ENCODE measurements at places on chromosomes 5 and 9.

- no peak for DNase-seq
Observed at GRCh38 chr5:68354315-68354714, 138.8 kb downstream of the PIK3R1 start.

DNA sequence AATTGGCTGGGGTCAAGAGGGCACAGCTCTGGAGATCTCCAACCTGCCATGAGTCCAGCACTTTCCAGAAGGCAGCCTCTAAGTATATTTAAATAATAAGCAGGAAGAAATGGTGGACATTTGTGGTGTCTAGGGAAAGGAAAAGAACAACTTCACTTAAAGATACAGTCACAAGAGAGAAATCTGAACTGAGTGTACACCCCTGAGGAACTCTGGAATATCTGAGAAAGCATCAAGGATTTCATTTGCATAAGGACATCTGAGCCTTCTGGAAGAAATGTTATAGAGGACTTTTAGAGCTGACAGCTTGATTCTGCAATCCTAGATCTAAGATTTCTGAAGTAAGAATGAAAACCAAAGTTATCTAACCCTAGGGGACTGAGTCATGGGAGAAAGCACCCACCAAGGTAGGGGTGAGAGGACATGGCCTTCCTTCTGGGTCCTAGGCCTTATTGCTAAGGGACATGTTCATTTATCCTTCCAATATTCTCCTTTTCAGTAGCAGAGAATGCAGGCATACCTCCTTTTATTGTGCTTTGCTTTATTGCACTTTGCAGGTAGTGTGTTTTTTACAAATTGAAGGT lies 253.4 kb upstream of the SLC24A2 start:
- no peak for DNase-seq

DNA sequence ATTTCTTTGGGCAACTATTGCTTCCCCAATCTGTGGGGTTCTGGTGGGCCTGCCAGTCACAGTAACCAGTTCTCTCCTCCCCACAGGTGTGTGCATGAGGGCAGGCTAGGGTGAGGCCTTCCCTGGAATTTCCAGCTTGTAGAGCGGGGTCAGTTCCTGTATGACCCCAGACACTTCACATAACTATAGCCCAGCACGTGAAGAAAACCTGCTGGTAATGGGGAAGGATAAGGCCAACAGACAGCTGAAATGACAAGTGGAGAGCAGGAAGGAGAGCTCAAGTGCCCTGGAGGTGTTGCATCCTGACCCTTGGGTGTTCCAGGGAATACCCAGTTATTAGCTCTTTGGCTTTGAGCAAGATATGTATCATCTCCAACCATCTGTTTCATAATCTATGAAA lies 142.2 kb downstream of the CDC42SE2 start:
- no peak for DNase-seq

DNA sequence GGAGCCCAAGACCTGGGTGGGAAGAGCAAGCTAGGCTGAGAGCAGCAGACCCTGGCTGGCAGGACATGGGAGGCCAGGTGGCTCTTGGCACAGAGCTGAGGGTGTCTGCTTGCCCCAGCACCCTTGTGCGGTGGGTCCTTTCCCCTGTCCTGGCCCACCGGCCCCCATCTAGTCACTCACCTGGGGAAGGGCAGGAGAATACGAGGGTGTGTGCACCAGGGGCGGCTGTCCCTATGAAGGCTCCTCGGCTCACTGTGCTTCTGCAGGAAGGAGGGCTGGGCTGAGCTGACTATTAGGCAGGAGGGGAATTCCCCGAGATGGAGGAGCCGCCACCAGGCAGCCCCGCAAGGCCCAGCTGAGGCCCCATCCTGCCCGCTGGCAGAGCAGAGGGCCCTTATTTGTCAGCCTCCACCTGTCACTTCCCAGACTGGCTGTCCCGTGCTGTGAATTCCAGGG lies 6.1 kb upstream of the TNIP1 start:
- DNase-seq, result no peak

- DNase-seq, result no peak
Observed at GRCh38 chr9:17477816-17478215, 101.0 kb upstream of the SH3GL2 start.

- no peak for DNase-seq
Observed at GRCh38 chr5:73633060-73633459, 7.1 kb downstream of the ARHGEF28 start.

- DNase-seq, result no peak
Observed at GRCh38 chr9:135163023-135163780, 75.7 kb downstream of the OLFM1 start.

- DNase-seq, result no peak
Observed at GRCh38 chr5:168288349-168289245, 2.8 kb upstream of the WWC1 start.

All from dermis blood vessel endothelial cell (primary cell).